GM13976 (cell line): ENCODE measurements at places on chromosomes 1 and 21.

DNA sequence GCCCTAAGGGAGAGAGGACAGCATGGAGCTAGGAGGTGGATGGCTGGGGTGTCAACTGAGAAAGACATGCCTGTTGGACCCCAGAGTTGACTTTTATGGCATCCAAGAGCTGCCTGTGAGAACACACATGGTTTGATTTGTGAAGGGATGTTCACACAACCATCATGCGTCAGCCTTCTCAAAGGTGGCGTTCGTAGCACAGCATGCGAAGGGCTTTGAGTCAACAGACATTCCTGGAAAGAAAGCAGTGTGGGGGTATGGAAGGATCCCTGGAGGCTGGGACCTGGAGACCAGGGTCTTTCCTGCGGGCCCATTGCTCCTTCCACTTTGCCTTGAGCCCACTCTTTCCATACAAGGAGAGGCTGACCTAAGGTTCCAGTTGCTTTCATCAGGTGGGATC, 6.4 kb upstream of the WNT3A start:
- DNase-seq: no peak

GRCh38 chr1:63797056-63797726, 23.4 kb downstream of the ROR1 start:
- no peak for DNase-seq

DNA sequence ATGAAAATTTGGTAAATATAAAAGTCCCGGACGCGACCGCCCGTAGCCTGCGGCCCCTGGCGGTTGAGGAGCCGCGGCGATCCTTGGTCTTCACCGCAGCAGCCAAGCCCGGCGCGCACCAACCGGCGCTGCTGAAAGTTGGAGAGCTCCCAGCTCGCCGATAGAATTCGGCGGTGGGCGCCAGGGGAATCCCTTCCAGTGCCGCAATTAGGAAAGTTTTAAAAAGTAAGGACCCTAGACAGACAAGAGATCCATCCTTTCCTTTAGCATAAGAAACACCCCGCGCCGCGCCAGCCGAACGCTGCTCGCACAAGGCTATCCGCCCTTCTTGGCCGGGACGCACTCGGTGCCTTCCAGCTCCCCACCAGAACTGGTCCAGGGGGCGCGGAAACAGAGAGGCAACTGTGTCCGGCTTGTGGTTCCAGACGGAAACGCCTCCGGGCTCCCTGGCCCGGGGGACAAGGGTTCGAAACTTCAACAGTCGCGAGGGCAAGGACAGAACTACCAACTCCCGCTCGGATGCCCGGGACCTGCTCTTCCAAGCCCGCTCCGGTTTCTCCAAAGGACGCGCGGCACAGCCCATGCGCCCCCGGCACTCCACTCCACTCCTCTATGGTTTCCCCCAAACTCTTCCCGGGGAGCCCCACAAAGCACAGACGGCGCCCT, 1.7 kb downstream of the FAM78B start:
- peak; percentile 55 for DNase-seq

DNA sequence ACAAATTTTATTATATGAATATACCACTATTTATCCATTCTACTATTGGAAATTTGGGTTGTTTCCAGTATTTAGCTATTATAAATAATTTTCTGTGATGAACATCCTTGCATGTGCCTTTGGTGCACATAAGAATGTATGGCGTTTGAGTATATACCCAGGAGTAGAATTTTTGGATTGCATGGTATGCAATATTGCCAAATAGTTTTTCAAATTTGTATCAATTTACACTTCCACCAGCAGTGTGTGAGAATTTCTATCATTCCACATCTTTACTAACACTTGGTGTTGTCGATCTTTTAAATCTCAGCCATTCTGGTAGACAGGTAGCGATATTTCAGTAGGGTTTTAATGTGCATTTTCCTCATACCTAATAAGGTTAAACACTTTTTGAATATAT, 9.2 kb upstream of the FNBP1L start:
- no peak for DNase-seq

- no peak for DNase-seq
These were observed 39.1 kb upstream of the PRSS38 start for GRCh38 chr1:227776331-227776771.

- no peak for DNase-seq
These were observed 67.5 kb downstream of the ZFYVE9 start for GRCh38 chr1:52209429-52209828.

- DNase-seq: peak; percentile 76
These were observed 8.0 kb upstream of the NAV1 start for GRCh38 chr1:201530741-201531531.

- DNase-seq: no peak
These were observed 75.4 kb downstream of the RUNX1 start for GRCh38 chr21:34973685-34974084.

GRCh38 chr1:64005801-64006200, 197.6 kb upstream of the UBE2U start:
- no peak for DNase-seq

- DNase-seq: no peak
These were observed 47.7 kb downstream of the POU2F1 start for GRCh38 chr1:167268347-167268787.

- no peak for DNase-seq
These were observed 25.3 kb upstream of the NMNAT2 start for GRCh38 chr1:183443466-183443865.

- no peak for DNase-seq
These were observed 51.3 kb downstream of the ABL2 start for GRCh38 chr1:179178183-179178582.

GRCh38 chr1:27116697-27117096, 38.2 kb downstream of the SLC9A1 start:
- DNase-seq: no peak

- DNase-seq: no peak
These were observed 51.2 kb upstream of the TIAM1 start for GRCh38 chr21:31395268-31395667.

- DNase-seq: no peak
These were observed 1.3 kb downstream of the PTPRC start for GRCh38 chr1:198640174-198640573.

DNA sequence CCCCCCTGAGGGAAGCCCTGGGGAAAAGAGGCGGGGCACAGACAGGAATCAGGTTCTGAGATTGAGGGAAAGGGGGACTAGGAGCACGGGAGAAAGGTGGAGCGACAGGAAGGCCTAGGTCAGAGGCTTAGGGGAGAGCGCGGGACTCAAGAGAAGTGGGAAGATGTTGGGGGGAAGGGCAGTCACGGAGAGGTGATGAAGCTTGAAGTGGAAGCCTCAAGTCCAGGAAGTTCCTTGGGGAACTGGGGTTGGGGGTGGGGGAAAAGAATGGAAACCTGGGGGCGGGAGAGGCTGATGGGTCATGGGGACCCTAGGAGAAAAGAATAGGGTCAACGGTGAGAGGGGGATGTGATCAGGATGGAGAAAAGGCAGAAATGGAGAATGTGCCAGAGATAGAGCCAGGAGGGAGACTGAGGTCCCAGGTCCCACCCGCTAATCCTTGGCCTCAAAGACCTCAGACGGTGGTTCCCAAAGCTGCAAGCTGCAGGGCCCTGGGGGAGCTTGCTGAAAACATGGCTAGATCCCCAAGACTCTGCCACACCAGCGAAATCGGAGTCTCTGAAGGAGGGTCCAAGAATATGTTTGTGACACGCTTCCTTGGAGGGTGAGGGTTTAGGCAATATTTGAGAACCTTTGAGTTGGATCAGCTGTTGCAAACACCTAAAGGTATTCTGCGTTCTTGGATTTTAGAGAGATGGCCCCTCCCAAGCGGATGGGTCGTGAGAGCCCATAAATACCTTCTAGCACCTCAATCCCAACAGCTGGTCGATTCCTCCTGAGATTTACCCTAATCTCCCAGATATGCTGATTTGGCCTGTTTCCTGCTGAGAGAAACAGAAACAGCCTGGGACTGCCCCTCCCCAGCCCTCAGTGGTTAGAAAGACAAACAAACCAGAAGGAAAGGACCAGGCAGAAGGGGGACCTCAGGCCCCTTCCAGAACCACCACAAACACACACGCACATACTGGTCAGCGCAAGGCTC, 3.6 kb downstream of the C1orf232 start:
- DNase-seq: no peak

- DNase-seq: no peak
These were observed 48.1 kb downstream of the TENT5C start for GRCh38 chr1:117653732-117654492.

DNA sequence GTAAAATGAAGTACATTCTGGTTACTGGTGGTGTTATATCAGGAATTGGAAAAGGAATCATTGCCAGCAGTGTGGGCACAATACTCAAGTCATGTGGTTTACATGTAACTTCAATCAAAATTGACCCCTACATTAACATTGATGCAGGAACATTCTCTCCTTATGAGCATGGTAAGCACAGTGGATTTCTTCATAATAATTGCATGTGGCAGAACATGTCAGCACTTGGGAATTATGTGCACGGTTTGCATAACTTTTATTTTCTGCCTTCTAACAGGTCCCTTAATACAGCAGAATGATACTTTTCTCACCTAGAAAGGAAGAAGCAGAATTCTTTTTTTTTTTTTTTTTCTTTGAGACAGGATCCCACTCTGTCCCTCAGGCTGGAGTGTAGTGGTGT, 3.8 kb downstream of the CTPS1 start:
- no peak for DNase-seq

DNA sequence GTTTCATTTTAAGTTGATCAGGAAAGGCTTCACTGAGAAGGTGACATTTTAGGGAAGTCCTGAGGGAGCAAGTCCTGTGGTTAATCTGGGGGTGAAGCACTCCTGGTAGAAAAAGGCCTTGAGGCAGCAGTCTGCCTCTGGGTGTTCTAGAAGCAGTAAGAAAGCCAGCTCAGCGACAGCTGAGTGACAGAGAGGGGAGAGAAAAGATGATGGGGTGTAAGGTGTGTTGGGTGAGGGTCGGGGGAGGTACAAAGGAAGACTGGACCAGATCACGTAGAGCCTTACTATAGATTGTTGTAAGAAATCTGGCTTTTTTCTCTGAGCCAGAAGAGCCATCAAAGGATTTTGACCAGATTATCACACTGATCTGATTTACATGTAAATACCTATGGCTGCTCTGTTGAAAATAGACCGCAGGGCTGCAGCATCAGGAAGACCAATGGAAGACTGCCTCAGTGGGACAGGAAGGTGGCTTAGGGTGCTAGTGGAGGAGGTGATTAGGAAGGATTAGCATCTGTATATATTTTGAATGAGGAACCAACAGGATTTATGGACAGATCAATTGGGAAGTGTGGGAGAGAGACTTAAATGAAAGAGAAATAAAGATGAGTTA, 131.2 kb downstream of the CDC7 start:
- no peak for DNase-seq

GRCh38 chr1:236472850-236473788, 50.7 kb upstream of the LGALS8 start:
- no peak for DNase-seq
